Smooth muscle cell of the umbilical artery (primary cell): ENCODE measurements at places on chromosomes 1 and 21. TPM values are rescaled to one million over a fixed set of nuclear protein-coding genes. Genes with fewer than 3 reads are reported as not detected.

Gene PROK1
- not detected in 2 replicates for total RNA-seq

Gene TRIM58
- total RNA-seq = 0.05 TPM in 1 of 2 replicates, not detected in the other

Gene LCE3D
- not detected in 2 replicates for total RNA-seq

Gene GSTM5
- 1.8 and 2.3 TPM in 2 replicates for total RNA-seq

Gene ACOT7
- total RNA-seq = 26.1 and 50.6 TPM in 2 replicates

Gene ECM1
- total RNA-seq = 5.3 and 15.8 TPM in 2 replicates

Gene ASPM
- total RNA-seq = 3.9 and 26.3 TPM in 2 replicates

Gene DOP1B
- total RNA-seq = 4.5 and 17.9 TPM in 2 replicates

Gene RBBP4
- total RNA-seq = 113 and 139 TPM in 2 replicates

Gene NGF
- 0.60 and 0.89 TPM in 2 replicates for total RNA-seq

Gene GNB1
- 104 and 185 TPM in 2 replicates for total RNA-seq

Gene KCNQ4
- not detected in 2 replicates for total RNA-seq

Gene FNDC5
- total RNA-seq = 0.37 and 4.5 TPM in 2 replicates

Gene EDARADD
- total RNA-seq = not detected in 2 replicates

Gene SPATA46
- not detected in 2 replicates for total RNA-seq

Gene CACHD1
- 5.2 and 9.5 TPM in 2 replicates for total RNA-seq

Gene AADACL3
- total RNA-seq = not detected in 2 replicates

Gene EPHA8
- total RNA-seq = not detected in 2 replicates

Gene CELA3B
- not detected in 2 replicates for total RNA-seq

Gene PRAMEF14
- not detected in 2 replicates for total RNA-seq

Gene HS2ST1
- total RNA-seq = 35.6 and 39.1 TPM in 2 replicates

Gene PLA2G2F
- not detected in 2 replicates for total RNA-seq

Gene SPRR2F
- total RNA-seq = not detected in 2 replicates

Gene DMRTA2
- total RNA-seq = under 0.01 and 0.05 TPM in 2 replicates

Gene TTC34
- total RNA-seq = under 0.01 and 0.18 TPM in 2 replicates

Gene PEF1
- total RNA-seq = 59.1 and 66.0 TPM in 2 replicates

Gene PTGFR
- total RNA-seq = 34.0 and 58.8 TPM in 2 replicates

Gene TFF2
- not detected in 2 replicates for total RNA-seq

Gene TMEM54
- total RNA-seq = 31.5 and 37.3 TPM in 2 replicates
